CD4-positive, alpha-beta T cell treated with Interleukin-4 for 1 hour (primary cell): ENCODE measurements at places on chromosomes 13 and 19.
A peak's percentile ranks its signal among the peaks of the same experiment; 100 is the strongest.

- DNase-seq: no peak
These were observed 70.1 kb downstream of the ZNF208 start for GRCh38 chr19:21940684-21941083.

DNA sequence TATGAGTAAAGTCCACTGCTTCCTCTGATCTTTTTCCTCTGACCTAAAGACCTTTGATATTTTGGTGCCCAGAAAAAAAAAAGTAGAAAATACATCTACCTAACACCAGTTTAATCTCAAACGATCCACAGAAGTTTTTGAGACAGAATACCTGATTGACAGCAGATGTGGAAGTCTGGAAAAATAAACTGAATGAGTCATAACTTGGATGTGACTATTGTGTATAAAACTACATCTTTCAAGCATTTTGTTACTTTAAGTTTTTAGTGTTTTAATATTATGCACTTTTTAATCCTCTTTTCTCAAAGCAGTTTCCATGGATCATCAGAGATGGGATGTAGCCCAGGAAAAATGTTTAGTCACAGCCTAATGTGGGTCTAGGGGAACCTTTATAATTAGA is 216.1 kb downstream of the SLITRK1 start:
- DNase-seq: no peak

GRCh38 chr19:9799162-9799561 is 19.7 kb downstream of the FBXL12 start:
- DNase-seq: no peak

DNA sequence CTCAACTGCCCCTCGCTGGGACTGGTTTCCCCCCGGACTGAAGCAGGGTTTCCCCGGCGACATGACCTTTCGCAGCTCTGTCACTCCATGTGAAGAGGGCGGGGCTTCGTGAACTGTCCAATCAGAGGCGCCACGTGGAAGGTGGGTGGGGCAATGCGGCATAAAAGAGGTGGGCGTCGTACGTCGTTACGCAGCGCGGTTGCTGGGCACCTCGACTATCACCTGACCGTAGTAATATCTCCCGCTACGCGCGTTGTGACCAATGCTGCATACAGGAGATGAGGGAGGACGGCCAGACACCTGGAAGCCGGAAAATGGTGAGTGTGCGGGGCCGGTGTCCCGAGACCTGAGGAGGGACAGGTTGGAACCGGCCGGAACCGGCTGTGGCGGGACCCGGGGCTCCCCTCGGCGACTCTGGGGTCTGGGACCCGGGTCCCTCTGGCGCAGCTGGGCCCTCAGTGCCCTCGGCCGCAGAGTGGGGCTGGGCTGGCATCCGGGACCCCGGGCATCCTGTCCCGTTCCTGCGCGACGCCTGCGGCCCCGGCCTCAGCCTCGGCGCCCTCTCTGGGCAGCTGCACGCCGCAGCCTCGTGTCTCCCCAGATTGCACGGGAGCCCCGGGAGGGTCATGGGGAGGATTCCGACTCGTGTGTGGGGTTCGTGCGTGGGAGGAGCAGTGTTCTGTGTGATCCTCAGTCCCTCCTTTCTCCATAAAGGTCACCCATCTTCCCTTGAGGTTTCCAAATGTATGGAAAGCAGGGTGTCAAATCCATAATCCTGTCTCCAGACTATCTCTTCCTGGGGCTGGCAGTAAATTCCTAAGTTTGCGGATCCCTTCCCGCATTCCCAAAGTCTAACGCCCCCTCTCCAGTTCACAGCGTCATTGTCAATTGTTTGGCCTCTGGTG is 32.2 kb downstream of the ZNF136 start:
- peak; percentile 72 for DNase-seq

DNA sequence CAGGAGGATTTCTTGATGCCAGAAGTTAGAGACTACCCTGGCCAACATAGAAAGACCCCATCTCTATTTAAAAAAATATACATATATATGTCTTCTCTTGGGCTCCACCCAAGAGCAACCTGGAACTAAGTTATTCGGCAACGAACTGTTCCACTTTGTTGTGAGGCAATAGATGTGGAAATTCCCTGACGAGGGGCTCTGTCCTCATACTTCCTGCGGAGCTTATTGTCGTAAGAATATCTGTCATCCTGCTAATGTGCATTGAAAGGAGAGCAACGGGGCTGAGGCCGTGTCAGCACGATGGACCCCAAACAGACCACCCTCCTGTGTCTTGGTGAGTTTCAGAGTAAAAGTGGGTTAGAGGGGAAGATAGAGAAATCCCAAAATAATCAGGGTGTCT is at the start of gene FCAR:
Gene FCAR, plus strand, starts transcription at position 246 of the 400 bp plus-strand sequence. Its CDS starts 55 bp downstream, at position 301.
- DNase-seq: peak; percentile 72

DNA sequence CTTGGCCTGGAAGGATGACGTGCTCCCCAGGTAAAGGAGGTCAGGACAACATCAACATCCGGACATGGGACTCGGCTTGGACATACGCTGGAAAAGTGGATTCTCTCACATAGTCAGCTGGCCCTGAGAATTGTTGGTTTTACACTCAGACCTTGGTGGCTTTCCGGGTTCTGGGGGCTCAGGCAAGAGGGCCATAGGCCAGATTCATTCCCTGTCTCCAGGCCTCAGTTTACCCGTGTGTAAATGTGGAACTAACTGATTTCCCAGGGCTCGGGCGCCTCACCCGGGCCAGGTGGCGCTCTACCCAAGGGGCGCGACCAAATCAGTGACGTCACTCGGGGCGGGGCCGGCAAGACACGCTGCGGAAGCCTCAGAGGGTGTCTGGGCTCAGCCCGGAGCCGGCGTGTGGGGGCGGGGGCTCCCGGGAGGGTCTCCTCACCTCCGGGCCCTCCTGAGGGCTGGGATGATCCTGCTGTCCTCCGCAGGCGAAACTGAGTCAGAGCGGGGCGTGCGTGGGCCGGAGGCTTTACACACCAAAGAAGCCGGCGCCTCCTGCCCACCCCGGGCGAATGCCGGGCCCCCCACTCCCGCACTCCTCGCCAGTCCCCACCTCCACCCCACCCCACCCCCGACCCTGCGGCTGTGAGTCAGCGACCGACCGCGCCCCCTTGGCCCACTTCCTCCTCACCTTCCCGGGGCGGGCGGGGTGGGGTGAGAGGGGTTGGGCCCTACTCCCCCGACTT is 862 bp upstream of the VASP start:
- peak; percentile 95 for DNase-seq

- no peak for DNase-seq
These were observed 186.2 kb downstream of the PCDH9 start for GRCh38 chr13:67043901-67044300.

DNA sequence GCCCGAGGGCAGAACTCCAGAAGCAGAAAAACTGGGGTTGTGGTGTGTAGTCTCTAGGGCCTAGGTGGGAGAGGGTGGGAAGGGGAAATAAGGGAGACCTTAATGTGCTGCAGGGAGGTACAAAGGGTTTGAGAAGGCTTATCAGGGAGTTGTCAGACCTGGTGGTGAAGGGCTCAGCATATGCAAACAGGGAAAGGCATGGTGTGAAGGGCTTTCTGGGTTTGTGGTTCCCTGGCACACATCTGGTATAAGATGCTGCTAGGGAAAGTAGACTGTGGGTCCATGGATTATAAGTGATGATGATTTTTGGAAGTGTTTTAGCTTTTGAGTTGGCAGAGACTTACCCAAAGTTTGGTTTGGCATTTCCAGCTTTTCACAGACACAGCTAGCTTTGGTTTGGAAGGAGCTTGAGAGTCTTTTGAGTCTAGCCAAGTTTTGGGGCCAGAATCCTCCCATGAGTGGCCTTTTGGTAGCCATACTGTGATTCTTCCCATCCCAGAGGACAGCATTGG is 2.2 kb downstream of the TRIM28 start:
- no peak for DNase-seq

GRCh38 chr13:43537124-43537523 is 249.6 kb downstream of the ENOX1 start:
- no peak for DNase-seq

DNA sequence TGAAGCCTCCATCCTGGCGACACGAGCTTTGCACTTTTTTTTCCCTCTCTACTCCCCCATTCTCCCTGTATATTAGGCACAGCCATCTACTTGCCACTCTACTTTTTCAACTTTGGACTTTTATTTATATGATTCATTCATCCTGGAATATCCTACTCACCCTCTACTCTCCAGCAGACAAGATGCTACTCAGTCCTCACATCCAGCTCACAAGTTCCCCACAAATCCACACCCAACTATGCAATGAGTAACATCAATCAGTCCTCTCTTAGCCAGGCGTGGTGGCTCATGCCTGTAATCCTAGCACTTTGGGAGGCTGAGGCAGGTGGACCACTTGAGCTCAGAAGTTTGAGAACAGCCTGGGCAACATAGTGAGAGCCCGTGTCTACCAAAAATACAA is 23.9 kb upstream of the URAD start:
- no peak for DNase-seq

- no peak for DNase-seq
These were observed 5.5 kb downstream of the PHLDB3 start for GRCh38 chr19:43499042-43499441.

GRCh38 chr13:101755228-101755887 is 302.9 kb downstream of the ITGBL1 start:
- no peak for DNase-seq

DNA sequence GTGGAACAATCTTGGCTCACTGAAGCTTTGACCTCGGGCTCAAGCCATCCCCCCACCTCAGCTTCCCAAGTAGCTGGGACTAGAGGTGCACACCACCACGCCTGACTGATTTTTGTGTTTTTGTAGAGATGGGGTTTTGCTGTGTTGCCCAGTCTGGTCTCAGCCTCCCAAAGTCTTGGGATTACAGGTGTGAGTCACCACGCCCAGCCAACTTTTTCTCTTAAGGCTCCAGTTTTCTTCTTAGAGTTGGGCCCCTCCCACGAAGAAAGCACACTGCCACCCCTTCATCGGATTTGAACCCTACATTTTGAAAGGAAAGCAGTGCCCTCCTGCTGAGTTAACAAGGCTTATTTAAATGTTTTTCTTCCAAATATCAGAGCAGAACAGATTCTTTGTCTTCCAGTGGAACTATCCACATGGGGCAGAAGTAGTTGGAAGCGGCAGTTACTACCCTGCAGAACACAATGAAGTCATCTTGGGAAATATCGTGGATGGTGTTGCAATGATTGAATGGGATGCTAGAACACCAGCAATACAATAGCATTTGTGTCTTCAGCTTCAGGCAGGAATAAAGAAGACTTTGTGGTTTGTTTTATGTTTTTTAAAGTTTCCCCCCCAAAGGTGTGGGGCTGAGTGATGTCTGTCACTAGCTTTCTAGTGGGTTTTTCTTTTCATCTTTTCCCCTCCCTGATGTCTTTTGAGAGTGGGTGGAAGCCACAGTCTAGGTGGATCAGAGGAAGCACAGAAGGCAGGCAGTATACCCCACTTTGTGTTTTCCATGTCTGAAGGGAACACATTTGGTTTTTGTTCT is 8.9 kb downstream of the ACTN4 start:
- DNase-seq: peak; percentile 72
